ENCODE measurements at places on chromosomes 6 and 20. TPM values are rescaled to one million over a fixed set of nuclear protein-coding genes. Genes with fewer than 3 reads are reported as not detected.

The KCNK16 gene
- not detected for total RNA-seq

The DOP1A gene
- total RNA-seq, result 46.6 TPM

The ZFP57 gene
- not detected for total RNA-seq

The PLCB4 gene
- 17.4 TPM for total RNA-seq

The NOX3 gene
- total RNA-seq, result not detected

The SRMS gene
- 0.27 TPM for total RNA-seq

The GRM1 gene
- total RNA-seq, result 0.47 TPM

The ARFGAP1 gene
- 88.1 TPM for total RNA-seq

The GGTLC1 gene
- total RNA-seq, result not detected

The SOX18 gene
- total RNA-seq, result 0.35 TPM

The TFAP2B gene
- 0.58 TPM for total RNA-seq

The MYB gene
- 0.22 TPM for total RNA-seq

The NFYA gene
- 21.5 TPM for total RNA-seq

The GSTA3 gene
- not detected for total RNA-seq

The LPA gene
- 0.22 TPM for total RNA-seq

The TINAG gene
- total RNA-seq, result not detected

The RTN4IP1 gene
- 8.2 TPM for total RNA-seq

The RSPO3 gene
- 0.23 TPM for total RNA-seq

The STMN3 gene
- 70.6 TPM for total RNA-seq

The MUC22 gene
- 0.26 TPM for total RNA-seq

The OR2B3 gene
- total RNA-seq, result not detected

The SLA2 gene
- total RNA-seq, result 0.22 TPM

The C20orf144 gene
- 0.92 TPM for total RNA-seq

The PLA2G7 gene
- 0.14 TPM for total RNA-seq

The PPP1R11 gene
- total RNA-seq, result 31.8 TPM

The IRF4 gene
- total RNA-seq, result not detected

The NKX2-4 gene
- not detected for total RNA-seq

The RGS17 gene
- 16.1 TPM for total RNA-seq

The TP53TG5 gene
- 1.5 TPM for total RNA-seq

The EPPIN gene
- not detected for total RNA-seq

The TMEM151B gene
- total RNA-seq, result 0.41 TPM

The TREM2 gene
- 0.67 TPM for total RNA-seq

The PFDN4 gene
- 148 TPM for total RNA-seq

The FOXQ1 gene
- total RNA-seq, result 0.67 TPM

The DEFB132 gene
- total RNA-seq, result not detected

The XKR7 gene
- 0.30 TPM for total RNA-seq

The GCNT2 gene
- total RNA-seq, result 12.5 TPM

The PARD6B gene
- total RNA-seq, result 2.2 TPM

The NELFCD gene
- total RNA-seq, result 31.0 TPM

The CD83 gene
- 3.3 TPM for total RNA-seq

The TRIM15 gene
- total RNA-seq, result 0.77 TPM

The HLA-DOA gene
- 0.94 TPM for total RNA-seq

Data from motor neuron (in vitro differentiated cells).